ENCODE measurements at places on chromosomes 11 and 22.

- no peak for DNase-seq
These were observed 197.0 kb downstream of the PGR start for GRCh38 chr11:100932474-100933100.

GRCh38 chr11:118853678-118854077 is 30.0 kb upstream of the CXCR5 start:
- no peak for DNase-seq

DNA sequence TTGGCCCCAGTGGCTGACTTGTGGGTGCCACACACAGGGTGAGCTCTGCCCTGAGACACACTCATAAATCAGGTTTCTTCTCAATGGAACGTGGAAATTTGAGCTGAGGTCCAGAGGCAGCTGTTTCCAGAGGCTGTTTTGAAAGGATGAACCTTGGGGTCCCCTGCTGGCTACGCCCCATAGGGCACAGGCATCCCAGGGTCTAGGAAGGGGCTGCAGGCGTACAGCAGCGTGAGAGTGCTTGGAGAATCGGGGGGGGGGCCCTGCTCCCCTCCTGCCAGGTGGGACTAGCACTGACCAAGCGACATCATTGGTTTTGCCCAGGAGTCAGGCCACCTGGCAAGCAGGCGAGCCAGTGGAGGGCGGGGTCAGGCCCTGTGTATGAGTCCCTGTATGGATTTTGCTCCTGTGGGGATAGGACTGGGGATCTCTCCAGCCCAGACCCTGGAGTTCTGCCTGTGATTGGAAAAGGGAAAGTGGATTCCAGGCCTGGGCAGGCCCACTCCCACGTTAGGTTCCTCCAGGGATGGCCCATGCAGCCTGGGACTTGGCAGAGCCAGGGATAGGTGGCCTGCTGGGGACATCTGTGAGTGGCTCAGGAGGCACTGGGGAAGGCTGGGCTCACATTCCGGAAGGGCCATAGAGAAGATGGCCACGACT is 61.0 kb downstream of the FBXO7 start:
- no peak for DNase-seq

DNA sequence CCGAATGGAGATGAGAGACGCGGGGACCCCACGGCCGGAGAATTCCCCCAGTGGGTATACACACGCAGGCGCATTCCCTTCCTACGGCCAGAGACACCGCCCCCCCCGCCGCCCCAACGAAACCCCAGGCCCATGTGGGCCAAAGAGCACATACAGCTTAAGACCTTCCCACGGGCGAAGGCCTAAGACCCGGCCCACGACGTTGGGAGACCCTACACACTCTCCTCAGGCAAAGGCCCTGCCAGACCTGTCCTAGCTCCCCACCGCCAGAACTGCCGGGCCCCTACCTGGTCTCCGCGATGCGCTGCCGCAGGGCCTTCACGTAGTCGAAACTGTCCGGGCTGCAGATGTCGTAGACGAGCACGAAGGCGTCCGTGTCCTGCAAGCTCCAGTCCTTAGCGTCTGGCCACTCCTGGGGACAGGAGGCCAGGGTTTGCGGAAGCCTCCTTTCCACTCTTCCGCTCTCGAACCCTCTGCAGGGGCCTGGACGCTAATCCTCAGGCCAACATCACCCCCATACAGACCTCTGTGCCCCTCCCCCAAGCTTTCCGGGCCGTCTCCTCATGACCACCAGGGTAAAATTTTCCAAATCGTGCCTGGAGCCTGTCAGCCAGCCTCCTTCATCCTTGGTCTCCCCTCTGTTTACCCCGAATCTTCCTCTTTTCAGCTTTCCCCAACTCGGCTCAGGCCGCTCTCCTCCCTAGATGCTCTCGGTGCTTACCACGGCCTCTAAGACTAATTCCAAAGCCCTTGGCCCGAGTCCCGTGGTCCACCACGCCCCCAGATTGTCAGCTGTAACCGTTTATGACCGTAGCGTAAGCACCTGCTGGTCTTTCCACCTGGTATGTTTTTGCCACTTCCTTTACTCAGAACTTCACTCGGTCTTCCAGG is 1.7 kb downstream of the RASL10A start:
- no peak for DNase-seq

GRCh38 chr11:27089746-27090145 is 49.1 kb downstream of the BBOX1 start:
- no peak for DNase-seq

DNA sequence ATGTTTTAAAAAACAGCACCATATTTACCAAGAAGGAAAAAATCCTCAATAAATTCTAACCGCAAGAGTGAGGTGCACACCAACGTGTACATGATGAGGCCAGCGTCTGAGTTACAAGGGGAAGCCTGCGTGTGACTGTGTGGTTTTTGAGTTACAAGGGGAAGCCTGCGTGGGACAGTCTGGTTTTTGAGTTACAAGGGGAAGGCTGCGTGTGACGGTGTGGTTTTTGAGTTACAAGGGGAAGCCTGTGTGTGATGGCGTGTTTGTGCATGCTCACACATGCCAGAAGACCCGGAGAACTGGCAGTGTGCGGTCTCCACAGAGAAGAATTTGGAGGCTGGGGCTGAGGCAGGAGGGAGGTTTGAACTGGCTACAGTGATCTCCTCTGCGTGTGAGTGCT is 1376.4 kb downstream of the TBC1D22A start:
- DNase-seq = no peak

GRCh38 chr11:75352588-75353206 is 1.2 kb upstream of the ARRB1 start:
- no peak for DNase-seq

DNA sequence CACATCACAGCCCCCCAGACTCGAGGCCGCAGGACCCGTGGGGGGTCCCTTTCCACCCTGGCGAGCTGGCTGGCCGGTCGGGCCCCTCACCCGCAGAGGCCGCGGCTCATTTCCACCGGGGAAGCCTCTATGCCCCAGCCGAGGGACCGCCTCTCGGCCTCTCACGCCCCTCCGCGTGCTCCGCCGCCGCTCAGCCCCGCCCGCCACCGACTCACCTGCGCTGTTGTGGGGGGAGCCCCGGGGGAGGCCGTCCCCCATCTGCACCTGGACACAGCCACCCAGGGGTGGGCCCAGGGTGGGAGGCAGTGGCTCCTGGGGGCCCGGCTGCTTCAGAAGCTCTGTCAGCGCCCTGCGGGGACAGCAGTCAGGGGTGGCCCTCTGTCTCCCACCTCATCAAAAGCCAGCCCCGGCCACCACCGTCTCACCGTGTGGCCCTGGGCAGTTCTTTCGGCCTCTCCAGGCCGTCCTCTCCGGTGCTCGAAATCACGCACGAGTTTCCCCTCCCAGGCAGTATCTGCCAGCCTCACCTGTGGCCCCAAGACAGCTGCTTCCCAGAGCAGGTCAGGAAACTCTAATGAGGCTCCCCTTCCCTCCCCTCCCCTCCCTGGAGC is 3.8 kb downstream of the SHISA8 start:
- DNase-seq = no peak

- no peak for DNase-seq
These were observed 15.4 kb downstream of the FOLR3 start for GRCh38 chr11:72150882-72151281.

DNA sequence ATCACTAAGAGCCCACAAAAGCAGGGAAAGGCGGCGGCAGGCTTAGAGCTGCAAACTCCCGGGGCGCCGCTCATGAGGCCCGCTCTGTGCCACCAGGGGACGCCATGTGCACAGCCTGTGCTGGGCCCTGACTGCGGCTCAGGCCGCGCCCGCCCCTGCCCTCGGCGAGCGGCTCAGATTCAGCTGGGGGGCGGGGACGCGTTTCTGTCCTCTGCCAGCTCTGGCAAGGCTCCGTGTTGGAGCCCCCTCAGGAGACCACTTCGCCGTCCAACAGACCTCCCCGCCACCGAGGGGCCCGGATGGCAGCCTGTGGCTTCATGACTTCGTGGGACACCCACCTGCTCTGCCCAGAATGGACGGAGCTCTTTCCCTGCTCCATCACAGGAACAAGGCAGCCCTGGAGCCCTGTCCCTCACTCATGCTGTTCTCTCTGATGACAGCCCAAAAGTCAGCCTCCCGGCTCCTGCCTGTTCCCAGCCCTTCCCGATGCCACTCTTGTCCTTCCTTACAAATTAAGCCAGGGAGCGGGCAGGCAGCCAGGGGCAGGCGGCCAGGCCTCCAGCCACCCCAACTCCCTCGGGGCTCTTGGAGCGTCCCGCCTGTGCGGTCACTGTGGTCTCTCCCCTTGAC is 69.1 kb downstream of the NAT10 start:
- peak; percentile 43 for DNase-seq

DNA sequence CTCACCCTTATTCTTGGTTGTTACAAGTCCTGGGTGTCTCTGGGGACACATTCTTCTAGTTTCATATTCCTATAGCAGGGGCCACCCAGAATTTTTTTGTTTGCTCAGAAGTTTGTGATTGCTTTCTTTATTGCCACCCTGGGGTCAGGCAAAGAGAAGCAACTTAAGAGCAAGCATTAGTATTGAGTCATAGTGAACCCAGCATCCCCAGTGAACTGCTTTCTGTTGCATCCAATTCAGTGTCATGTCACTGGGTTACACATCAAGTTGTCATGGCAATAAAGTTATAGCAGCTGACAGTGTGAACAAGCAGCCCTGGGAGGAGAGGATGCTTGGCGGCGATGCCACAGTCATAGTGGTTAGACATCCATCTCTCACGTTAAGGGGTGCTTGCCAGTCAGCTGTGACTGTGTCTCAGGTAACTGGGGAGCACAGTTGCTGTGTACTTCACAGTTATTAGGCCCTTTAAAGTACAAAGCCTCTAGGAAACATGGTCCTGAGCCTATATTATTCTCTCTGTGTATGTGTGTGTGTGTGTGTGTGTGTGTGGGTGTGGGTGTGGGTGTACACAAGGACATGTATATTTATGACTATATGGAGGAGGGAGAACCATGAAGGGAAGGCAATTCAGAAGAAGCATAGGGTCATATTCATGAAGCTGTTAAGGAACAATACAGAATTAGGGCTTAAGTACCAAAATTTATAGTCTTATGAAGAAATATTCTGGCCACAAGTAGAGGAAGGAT is 52.5 kb downstream of the TRIM44 start:
- DNase-seq = no peak

- no peak for DNase-seq
These were observed 54.7 kb downstream of the WNT11 start for GRCh38 chr11:76151556-76152085.

All from NCI-H1930 (cell line).